ENCODE measurements at places on chromosomes 7 and 10. TPM values are rescaled to one million over a fixed set of nuclear protein-coding genes. Genes with fewer than 3 reads are reported as not detected.

GRCh38 chr10:110730345-110731050 is 86.4 kb downstream of the RBM20 start:
- DNase-seq, result no peak

DNA sequence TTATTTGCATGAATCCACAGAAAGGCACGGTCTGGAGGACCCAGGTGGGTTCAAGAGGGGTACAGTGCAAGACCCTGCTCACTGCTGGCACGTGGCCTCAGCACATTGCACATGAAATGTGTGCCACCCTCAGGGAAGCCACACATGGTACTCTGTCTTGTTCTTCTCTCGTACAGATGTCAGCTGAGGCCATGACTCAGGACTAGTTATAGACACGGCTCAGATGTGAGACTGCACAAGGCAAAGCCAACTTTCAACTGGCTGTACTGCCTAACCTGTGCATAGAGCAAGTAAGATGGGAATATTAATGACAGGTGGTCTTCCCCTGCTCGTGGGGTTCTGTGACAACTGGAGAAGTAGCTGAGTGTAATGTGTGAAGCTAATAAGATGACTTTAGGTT is 249.4 kb upstream of the CTBP2 start:
- DNase-seq, result no peak

- DNase-seq, result no peak
These were observed 119.2 kb downstream of the TMEM178B start for GRCh38 chr7:141193066-141193465.

DNA sequence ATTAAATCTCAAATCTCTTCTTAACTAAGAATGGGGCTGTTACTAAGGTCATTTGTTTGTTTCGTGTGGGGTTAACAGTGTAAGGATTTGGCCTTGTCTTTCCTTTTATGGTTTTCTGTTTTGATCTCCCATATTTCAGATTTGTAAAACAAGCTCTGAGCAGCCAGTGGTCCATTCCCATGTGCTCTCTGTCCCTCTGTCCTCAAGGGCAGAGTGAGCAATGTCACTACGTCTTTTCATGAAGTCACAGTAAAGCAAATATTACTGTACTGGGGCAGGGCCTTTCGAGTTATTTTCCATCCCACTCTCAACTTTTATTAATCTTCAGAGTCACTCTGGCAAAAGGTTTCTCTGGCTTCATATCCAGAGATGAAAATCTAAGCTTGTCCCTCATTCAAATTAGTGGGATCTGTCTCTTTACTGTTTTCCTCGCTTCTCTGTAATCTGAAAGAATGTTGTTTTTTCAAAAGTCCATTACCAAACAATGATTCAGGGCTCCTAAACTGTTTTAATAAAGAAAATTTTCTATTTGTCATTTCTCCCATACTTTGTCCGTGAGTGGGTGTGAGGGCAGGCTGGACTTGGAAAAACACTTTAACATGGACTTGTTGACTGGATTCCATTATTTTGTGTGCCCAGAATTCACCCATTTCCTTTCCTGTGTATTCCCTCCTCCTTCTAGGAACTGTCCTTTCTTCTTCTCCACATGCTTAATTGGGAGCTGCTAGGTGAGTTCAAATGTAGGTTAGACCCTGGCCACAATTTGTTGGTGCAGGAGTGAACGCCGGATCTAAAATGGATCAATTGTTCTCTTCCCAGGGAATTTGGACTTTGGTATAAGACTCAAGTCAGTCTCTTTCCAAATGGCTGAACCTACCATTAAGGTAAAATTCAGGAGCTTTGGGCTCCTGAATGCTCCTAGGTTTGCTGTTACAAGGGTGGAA is 42.1 kb upstream of the NAMPT start:
- DNase-seq, result no peak

- peak; percentile 29 for DNase-seq
These were observed 201.6 kb upstream of the FZD8 start for GRCh38 chr10:35843524-35844181.

DNA sequence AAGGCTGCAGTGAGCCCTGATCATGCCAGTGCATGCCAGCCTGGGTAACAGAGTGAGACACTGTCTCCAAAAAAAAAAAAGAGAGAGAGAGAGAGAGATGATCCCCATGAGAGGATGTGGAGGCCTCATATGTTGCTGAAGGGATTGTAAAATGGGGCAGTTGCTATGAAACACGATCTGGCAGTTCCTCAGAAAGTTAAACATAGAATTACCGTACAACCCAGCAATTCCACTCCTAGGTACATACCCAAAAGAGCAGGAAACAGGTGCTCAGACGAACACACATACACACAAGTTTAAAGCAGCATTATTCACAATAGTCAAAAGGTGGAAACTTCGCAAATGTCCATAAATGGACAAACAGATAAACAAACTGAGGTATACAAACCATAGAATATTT is 27.4 kb upstream of the CYTH3 start:
- DNase-seq, result no peak

GRCh38 chr7:128770233-128770632 is 5.4 kb downstream of the OPN1SW start:
- no peak for DNase-seq

DNA sequence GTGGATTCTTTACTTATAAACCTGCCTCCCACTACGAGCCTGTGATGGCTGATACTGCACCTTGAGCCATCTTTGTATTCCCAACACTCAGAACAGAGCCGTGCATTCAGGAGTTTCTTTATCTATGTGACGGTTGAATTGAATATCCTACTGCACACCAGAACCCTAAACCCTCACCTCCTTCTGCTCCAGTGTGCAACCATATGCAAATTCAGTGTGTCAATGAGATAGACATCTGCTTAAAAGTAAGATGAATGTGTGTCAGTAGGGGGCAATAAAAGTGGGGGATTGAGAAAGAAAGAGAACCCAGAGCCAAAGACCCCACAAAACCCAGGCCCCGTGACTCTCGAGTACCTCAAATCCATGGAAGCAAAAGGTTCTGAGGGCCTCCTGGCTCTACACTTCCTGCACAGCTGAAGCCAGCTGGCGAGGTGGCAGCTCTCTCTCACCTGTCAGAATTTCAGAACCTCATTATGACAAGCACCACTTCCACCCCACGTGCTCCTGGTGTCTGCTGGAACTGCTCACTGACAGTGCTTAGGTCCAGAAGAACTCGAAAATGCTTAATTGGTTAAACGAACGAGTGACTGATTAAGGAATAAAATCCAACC is 143.3 kb upstream of the GPR26 start:
- DNase-seq, result no peak

- DNase-seq, result no peak
These were observed 236.8 kb upstream of the AOAH start for GRCh38 chr7:36961097-36961496.

DNA sequence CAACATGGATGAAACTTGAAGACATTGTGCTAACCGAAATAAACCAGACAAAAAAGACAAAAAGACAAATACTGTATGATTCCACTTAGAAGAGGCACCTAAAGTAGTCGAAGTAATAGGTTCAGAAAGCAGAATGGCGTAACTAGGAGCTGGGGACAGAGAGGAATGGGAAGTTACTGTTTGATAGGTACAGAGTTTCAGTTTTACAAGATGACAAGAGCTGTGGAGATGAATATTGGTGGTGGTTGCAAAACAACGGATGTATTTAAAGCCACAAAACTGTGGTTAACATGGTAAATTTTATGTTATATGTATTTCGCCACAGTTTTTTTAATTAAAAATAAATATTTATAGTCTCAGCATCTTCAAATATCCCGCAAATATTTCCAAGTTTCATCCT is 64.1 kb upstream of the DIP2C start:
- no peak for DNase-seq

GRCh38 chr10:15744217-15744865 is 24.6 kb upstream of the ITGA8 start:
- no peak for DNase-seq

ADRB1 gene
- 0.79 TPM for total RNA-seq

GRCh38 chr7:16202303-16202702 is 219.0 kb downstream of the CRPPA start:
- no peak for DNase-seq

Measured in skin of body (tissue), 3 donors.